Right renal cortex interstitium (tissue), 3 donors: ENCODE measurements at places on chromosomes 16 and 17. TPM values are rescaled to one million over a fixed set of nuclear protein-coding genes. Genes with fewer than 3 reads are reported as not detected.

PRM1 gene
- not detected for polyA plus RNA-seq

GLOD4 gene
- 138 TPM for polyA plus RNA-seq

DNAI2 gene
- not detected for polyA plus RNA-seq

WSCD1 gene
- 13.4 TPM for polyA plus RNA-seq

CYBC1 gene
- polyA plus RNA-seq = 44.6 TPM

CAPN15 gene
- polyA plus RNA-seq = 18.2 TPM

PNMT gene
- polyA plus RNA-seq = 1.2 TPM
